ENCODE measurements at places on chromosomes 2 and 18.

GRCh38 chr18:48413342-48413741 is 4.2 kb upstream of the ZBTB7C start:
- no peak for DNase-seq

GRCh38 chr18:26909599-26910290 is 44.2 kb upstream of the AQP4 start:
- DNase-seq = no peak

DNA sequence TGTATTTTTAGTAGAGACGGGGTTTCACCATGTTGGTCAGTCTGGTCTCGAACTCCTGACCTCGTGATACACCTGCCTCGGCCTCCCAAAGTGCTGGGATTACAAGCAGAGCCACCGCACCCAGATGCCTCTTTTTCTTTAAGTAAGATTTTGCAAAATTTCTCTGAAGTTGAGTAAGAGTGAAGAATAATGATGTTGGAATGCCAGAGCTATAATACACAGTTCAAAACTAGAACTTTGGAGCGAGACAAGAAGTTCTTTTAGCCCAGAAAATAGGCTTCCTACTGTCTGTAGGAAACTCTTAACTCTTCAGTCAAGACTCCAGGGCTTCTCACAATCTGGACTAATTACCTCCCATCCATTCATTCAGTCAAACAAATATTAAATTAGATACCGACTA is 51.4 kb downstream of the MARCHF4 start:
- no peak for DNase-seq

GRCh38 chr2:215917953-215918620 is 95.3 kb downstream of the MREG start:
- no peak for DNase-seq

- DNase-seq = no peak
Observed at GRCh38 chr18:1840878-1841277, 730.4 kb downstream of the METTL4 start.

- no peak for DNase-seq
Observed at GRCh38 chr2:167756446-167756845, 490.9 kb downstream of the STK39 start.

- DNase-seq = no peak
Observed at GRCh38 chr18:63708650-63709049, 5.9 kb downstream of the SERPINB11 start.

DNA sequence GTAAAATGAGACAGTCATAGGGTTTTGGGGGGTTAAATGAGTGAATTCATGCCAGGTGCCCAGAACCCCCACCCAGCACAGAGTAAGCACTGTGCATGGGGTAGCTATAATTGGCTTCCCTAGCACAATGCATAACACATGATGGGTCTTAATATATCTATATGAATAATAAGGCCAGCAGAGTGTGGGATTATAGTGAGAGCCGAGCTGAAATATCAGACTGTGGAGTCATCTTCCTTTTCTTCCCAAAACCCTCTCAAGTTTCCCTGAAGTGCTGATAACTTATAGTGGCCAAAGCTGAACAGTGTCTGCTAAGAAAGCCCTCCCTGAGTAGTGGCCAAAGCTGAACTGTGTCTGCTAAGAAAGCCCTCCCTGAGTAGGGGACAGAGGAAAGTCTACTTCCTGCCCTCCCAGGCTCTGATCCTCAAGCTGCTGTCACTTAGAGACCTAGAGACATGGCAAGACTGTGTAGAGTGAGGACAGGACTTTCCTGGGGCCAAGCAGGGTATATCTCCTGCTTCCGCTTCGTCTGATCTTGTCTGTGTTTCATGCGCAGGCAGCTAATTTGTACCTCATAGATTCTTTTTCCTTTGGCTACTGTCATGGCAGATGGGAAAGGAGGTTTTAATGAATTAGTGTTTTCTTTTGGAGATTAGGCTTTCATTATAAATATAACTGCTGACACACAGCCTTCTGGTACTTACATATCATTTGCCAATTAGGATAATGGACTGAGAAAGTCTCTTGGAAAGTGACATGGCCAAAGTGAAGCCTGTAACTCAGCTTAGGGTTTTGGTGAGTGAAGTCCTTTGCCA is 94.9 kb downstream of the FHOD3 start:
- DNase-seq = no peak

GRCh38 chr2:240311821-240312220 is 123.6 kb upstream of the GPC1 start:
- DNase-seq = no peak

GRCh38 chr2:103738606-103739005 is 976.8 kb downstream of the TMEM182 start:
- DNase-seq = no peak
